ENCODE measurements at places on chromosomes 7 and 10.

- DNase-seq = no peak
Measured at GRCh38 chr10:79629955-79630327, 19.2 kb downstream of the SFTPA1 start.

DNA sequence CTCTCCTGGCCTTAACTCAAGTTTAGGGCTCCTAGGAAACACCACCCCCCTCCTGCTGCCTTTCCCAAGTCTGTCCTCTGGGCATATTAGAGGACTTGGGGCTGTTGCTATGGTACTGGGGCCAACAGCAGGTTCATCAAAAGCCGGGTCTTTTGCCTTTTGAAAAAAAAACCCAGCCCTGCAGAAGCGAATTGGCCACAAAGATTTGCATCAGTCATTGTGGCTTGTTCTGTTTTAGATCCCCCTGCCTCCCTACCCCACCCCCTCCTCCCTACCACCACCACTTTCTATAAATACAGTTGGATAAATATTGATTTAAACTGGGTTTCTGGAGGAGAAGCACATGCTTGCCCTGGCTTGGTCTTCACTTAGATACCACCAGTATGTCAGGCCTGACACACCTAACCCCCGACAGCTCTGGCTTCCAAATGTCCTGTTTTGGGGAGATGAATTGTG is 7.0 kb downstream of the MXI1 start:
- DNase-seq = no peak

DNA sequence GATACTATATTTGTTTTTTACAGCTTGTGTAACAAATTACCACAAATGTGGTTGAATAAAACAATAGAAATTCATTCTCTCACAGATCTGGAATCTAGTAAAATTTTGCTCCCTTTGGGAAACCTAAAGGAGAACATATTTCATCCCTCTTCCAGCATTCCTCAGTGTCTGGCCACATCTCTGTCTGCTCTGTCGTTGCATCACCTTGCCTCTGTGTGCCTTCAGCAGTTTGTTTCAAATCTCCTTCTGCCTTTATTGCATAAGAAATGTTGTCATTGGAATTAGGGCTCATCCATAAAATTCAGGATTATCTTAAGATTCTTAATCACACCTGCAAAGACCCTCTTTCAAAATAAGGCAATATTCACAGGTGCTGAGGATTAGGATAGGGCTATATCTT is 14.5 kb downstream of the OR2A14 start:
- no peak for DNase-seq

DNA sequence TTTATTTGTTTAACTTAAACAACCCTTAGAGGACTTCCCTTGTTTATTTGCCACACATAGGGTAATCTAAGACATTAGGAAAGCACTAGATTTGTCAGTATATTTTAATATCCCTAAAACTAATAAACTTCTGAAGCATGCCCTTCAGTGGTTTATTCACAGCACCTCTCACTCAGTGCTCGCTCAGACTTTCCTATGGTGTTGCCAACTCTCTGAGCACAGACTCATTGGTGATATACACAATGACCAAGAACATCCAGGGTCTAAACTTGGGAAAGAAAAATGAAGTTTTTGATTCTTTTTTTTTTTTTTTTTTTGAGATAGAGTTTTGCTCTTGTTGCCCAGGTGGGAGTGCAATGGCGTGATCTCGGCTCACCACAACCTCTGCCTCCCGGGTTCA is 82.2 kb downstream of the RAB11FIP2 start:
- DNase-seq = peak; percentile 4

DNA sequence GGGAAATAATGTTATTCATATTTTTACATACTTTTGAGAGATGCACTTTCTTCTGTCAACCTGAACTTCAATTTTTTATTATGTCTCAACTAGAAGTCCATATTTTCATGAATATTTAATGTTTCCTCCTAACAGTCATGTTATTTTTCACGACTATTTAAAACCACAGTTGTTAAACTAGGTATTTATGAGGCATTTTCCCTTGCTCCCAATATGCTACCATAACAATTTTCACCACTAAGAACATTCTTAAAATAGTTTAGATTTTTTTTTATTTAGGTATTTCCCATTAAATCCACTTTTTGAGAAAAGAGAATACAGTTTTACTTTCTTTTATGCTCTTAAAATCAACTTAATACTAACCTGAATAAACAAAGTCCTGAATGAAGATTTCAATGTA is 89.4 kb downstream of the JAZF1 start:
- DNase-seq = no peak

GRCh38 chr10:75228834-75229233 is 6.9 kb downstream of the COMTD1 start:
- DNase-seq = no peak

GRCh38 chr10:23516530-23516929 is 77.7 kb downstream of the OTUD1 start:
- peak; percentile 46 for DNase-seq

DNA sequence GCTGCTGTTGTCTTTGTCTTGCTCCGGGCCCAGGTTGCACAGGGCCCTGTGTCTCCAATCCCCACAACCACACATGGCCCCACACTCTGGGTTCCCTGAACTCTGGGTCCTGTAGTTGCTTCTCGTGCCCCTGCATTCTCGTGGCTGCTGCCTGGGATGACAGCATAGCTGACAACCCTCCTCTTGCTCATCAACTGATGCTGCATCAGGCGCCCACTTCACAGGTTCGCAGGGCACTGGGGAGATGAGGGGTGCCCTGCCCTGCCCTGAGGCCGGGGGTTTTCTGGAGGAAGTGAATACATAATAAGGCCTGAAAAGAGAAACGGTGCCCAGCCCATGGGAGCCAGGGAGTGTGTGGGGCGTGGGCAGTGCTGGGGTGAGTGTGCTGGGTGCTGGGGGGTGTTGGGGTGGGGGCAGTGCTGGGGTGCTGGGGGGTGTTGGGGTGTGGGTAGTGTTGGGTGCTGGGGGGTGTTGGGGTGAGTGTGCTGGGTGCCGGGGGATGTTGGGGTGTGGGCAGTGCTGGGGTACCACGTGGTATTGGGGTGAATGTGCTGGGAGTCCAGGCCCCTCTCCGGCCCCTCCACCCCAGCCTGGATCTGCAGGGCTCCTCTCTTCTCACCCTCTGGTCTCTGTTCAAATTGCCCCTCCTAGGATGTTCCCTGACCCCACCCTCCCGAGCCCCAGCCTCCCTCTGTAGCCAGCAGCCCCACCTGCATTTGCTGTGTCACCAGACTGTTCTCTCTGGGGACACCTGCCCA is 2.0 kb upstream of the MTG1 start:
- DNase-seq = no peak

DNA sequence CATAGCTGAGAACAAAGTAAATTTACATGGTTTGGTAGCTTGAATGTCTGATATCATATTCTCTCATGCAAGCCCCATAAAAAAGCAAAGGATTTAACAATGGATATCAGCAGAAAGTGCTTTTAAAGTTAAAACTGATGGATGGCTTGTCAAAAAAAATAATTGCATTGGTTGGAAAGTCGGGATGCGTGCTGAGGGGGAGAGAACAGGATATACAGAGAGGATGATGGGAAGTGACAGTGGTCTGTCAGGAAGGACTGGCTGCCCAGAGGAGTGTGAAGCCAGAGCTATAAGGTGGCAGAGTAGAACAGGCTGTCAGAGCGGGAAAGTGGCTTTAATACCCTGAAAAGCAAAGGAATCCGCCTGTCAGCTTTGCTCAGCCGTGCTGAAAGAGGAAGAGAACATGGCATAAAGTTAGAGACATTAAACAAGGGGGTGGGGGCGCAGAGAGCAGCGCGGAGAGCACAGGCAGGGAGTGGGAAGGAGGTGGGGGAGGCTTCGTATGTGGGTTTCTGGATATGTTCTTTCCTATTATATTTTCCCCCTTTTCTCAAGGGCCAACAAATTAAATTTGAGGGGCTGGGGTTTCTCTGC is 493.0 kb downstream of the LRMDA start:
- peak; percentile 37 for DNase-seq

- peak; percentile 72 for DNase-seq
Measured at GRCh38 chr10:76839276-76839675, 798.3 kb downstream of the KCNMA1 start.

DNA sequence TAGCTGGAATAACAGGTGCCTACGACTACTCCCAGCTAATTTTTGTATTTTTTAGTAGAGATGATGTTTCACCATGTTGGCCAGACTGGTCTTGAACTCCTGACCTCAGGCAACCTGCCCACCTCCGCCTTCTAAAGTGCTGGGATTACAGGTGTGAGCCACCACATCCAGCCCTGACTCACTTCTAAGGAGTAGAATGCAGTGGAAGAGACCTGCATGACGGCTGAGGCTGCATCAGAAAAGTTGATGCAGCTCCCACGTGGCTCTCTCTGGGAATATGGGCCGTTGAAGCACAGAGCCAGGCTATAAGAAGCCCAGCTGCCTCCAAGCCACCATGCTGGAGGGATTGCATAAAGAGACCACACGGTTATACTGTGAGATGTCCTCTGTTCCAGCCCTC is 21.6 kb upstream of the ASL start:
- DNase-seq = no peak

- DNase-seq = peak; percentile 58
Measured at GRCh38 chr7:150356265-150356897, 12.2 kb upstream of the REPIN1 start.
